Adrenal gland (tissue), 19 donors: ENCODE measurements at places on chromosomes 3 and 15. TPM values are rescaled to one million over a fixed set of nuclear protein-coding genes. Genes with fewer than 3 reads are reported as not detected.
A peak's percentile ranks its signal among the peaks of the same experiment; 100 is the strongest.

DNA sequence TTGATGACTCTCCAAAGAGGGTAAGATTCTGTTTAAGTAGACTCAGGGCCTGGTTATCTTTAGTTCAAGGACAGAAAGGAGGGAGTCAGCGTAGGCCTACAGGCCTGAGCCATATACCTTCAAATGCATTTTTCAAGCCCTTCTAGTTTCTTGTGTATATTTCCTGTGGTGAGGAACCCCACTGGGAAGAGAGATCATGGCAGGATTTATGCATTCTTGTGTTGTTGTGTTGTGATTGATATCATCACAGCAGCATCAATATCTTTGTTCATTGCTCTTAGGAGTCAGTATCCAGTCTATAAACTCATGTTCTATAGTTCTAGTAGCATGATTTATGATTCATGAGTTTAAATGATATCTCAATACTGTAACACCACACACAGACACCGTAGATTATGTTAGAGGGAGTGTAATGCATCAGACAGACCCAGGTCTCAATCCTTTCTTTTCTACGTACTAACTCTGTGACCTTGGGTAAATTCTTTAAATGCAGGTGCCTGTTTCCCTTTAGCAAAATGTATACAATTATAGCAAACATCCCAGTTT, 427.5 kb downstream of the PDCD6IP start:
- no peak for DNase-seq

DNA sequence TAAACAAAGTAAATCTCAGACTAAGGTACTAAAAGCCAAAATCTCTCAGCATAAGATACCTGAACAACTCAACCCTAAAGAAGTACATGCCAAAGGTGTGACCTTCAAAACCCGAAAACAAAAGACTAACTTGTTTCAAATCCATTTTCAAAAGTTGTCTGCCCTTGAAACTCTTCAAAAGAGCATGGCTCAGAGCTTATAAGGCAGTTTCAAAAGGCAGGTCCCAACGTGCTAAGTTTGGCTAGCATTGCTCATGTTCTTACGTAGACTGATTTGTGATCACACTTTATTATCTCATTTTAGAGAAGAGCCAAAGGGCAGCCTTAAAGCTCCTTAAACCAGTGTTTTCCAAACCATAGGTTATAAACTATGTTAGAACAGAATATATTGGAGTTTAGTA, 112.2 kb downstream of the FEZF2 start:
- DNase-seq: no peak

DNA sequence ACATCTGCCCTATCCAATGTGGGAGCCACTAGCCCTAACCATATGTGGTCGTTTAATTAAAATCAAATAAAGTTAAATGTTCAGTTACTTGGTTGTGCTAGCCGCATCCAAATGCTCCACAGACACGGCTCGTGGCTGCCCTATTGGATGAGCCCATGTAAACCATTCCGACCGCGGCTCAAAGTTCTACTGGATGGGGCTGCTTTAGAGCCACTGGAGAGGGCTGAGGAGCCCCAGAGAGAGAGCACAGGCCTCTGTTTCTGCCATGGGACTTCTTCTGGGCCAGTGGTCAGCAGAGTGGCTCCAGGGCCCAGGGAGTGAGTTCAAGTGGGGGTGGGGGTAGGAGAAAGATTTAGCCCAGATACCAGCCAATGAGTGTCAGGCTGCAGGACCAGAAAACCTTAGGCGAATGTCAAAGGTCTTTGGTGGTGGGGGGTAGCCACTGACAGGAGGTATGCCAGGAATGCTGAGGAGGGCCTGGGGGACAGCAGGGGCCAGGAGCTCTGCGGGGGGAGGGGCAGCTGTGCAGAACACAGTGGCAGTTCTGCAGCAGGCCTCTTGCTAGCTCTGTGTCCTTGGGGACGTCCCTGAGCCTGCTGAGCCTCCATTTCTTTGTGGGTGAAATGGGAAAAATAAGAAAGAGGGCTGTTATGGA, 30.1 kb downstream of the SPSB4 start:
- DNase-seq: no peak

DNA sequence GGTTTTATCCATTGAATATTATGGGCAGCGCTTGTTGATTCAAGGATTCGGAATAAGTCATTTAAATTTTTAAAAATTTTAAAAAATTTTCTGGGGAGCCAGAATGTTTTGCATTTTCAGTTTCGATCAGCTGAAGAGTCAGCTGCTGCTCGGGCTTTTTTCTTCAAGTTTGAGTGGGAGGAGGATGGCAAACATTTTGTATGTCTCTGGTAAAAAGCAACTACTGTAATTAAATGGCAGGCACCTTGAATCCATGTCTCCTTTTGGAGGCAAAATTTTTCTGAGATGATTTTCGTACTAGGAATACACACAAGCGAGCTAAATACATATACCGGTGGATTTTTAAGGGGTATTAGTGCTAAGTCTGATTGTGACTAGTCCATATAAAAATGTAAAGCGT, 612 bp downstream of the C3orf38 start:
- no peak for DNase-seq

DNA sequence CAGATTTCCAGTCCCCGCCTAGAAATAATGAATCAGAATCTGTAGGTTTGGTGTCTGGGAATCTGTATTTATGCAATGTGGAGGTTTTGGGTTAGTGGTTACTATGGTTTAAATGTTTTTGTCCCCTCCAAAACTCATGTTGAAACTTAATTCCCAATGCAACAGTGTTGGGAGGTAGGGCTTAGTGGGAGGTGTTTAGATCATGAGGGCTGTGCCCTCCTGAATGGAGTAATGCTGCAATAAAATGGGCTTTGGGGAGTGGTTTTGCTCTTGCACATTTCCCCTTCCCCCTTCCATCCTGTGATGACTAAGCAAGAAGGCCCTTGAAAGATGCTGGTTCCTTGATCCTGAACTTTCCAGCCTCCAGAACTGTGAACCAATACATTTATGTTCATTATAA, 9.2 kb upstream of the RFC4 start:
- DNase-seq: no peak

GRCh38 chr3:16241225-16241624, 23.5 kb downstream of the DPH3 start:
- DNase-seq: no peak

GRCh38 chr3:45435961-45436360, 47.6 kb downstream of the LARS2 start:
- no peak for DNase-seq

DNA sequence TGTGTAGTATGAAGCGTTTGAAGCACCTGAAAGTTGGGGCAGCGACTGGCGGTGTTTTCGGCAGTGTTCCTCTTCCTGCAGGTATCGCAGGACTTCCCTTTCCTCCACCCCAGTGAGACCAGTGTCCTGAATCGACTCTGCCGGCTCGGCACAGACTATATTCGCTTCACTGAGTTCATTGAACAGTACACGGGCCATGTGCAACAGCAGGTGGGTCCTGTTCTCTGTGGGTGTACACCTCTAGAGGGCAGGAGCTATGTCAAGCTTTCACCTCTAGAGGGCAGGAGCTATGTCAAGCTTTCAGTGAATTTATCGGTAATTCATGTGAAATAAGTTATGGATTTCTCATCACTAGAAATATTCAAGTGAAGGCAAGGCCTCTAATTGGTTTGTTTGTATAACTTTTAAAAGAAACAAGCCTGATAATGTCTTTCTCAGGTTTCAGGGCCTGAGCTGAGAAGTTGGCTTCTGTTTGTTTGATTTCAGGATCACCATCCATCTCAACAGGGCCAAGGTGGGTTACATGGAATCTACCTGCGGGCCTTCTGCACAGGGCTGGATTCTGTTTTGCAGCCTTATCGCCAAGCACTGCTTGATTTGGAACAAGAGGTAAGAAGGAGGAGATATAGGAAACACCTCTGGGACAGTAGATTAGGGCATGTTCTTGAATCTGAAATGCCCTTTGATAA, 5.3 kb downstream of the TUBGCP4 start:
- peak; percentile 9 for DNase-seq

GRCh38 chr3:66618066-66618465, 117.2 kb upstream of the LRIG1 start:
- DNase-seq: no peak

- no peak for DNase-seq
Measured at GRCh38 chr15:62737551-62737950, 305.0 kb upstream of the TPM1 start.

GRCh38 chr3:140056047-140056446, 121.1 kb downstream of the CLSTN2 start:
- DNase-seq: no peak

Gene MITF
- 16.2 TPM for total RNA-seq

Gene HEXA
- total RNA-seq: 195 TPM

Gene LRRC15
- 0.07 TPM for total RNA-seq

Gene BOC
- 18.0 TPM for total RNA-seq

Gene SERPINI2
- not detected for total RNA-seq

Gene XRN1
- 17.6 TPM for total RNA-seq

Gene WNT5A
- 6.9 TPM for total RNA-seq
